ENCODE measurements at places on chromosomes 7 and 10.

- DNase-seq, result peak; percentile 75
Measured at GRCh38 chr10:31134311-31134952, 102.8 kb upstream of the ZNF438 start.

DNA sequence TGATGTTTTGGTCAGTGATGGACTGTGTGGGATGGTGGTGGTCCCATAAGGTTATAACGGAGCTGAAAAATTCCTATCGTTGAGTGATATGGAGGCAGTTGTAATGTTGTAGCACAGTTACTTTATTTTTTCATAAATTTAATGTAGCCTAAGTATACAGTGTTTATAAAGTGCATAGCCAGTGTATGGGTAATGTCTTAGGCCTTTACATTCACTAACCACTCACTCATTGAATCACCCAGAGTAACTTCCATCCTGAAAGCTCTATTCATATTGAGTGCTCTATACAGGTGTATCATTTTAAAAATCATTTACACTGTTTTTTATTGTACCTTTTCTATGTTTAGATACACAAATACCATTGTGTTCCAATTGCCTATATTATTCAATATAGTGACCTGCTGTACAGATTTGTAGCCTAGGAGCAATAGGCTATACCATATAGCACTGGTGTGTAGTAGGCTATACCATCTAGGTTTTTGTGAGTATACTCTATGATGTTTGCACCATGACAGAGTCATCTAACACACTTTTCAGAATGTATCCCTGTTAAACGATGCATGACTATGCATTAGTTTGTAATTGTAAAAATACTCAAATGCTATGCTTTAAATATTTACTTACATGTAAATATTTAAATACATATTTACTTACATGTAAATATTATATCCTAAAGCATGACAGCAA, 21.0 kb downstream of the PDCD4 start:
- DNase-seq, result no peak

- DNase-seq, result no peak
Measured at GRCh38 chr10:5581670-5582566, 57.2 kb downstream of the CALML3 start.

GRCh38 chr10:71766717-71767419, 6.5 kb downstream of the VSIR start:
- DNase-seq, result no peak

- DNase-seq, result no peak
Measured at GRCh38 chr10:70677620-70678249, 5.4 kb downstream of the ADAMTS14 start.

DNA sequence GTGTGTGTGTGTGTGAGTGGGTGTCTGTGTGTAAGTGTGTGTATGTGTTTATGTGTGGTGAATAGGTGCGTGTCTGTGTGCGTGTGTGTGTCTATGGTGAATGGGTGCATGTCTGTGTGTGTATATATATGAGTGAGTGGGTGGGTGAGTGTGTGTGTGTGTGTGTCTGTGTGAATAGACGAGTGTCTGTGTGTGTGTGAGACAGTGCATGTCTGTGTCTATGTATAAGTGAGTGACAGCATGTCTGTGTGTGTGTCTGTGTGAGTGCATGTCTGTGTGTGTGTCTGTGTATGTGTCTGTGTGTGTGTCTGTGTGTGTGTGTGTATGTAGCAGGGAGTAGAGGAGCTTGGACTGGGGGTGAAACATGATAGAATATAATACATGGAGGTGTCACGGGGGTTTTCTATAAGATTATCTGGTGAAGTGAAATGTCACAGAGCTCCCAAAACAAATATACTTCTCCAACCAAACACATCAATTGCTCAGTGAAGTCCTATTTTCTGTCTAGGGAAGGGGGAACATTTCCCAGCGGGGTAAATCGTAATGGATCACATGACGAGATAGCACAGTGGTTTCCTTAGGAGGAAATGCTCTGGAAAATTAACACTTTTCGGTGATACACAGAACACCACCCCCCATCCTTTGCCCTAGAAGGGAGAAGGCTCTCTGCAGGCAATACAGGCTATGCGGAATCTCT, 723.3 kb upstream of the CELF2 start:
- DNase-seq, result no peak

DNA sequence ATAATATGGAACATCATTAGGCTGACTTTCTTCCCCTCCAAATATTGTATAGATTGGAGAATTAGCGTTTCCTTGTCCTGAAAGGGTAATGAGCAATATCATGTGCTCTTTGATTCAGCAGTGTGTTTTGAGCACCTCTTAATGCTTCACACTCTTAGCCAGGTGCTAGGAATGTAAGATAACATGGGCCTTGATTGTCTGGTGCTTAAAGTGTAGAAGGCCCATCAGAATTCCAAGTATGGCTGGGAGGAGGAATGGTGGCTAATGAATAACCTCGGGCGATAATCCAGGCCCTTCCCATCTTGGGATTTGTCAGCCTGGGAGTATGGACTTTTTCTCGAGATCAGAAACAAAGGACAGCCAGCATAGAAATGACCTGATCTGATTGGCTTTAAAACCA, 8.6 kb downstream of the TSPAN13 start:
- DNase-seq, result no peak

GRCh38 chr10:18254086-18254485, 113.9 kb downstream of the CACNB2 start:
- DNase-seq, result no peak

DNA sequence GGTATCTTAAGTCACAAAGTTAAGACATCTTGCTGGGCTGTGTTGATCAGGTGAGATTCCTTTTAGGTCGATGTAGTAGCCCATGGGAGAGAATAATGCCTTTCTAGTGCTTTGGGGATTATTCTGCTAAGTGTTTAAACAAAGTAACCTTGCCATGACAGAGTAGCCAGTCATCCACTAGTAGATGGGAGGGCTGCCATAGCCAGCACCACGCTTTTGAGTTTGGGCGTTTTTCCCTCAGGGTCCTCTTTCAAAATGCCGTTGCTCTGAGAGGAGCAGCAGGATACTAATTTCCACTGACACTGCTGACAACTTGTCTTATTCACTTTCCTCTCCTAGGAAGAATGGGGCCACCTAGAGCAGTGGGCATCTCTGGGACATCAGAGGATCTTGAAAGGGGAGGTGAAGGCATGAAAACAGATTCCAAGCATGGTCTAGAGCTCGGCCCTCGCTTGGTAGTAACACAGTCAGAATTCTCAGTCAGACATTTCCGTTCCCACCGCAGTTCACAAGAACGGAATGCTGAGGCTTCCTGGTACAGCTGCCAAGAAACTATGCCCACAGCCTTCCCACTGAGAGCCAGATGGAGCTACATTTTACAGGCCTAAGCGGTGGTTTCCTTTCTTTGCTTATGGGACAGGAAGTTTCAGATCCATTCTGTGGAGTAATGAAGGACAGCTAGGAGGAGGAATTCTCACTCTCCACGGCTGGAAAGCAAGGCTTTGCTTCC, 15.3 kb upstream of the RSU1 start:
- no peak for DNase-seq

- no peak for DNase-seq
Measured at GRCh38 chr10:125816548-125816947, 6.5 kb downstream of the UROS start.

- DNase-seq, result no peak
Measured at GRCh38 chr7:98998821-98999725, 120.7 kb downstream of the TRRAP start.

DNA sequence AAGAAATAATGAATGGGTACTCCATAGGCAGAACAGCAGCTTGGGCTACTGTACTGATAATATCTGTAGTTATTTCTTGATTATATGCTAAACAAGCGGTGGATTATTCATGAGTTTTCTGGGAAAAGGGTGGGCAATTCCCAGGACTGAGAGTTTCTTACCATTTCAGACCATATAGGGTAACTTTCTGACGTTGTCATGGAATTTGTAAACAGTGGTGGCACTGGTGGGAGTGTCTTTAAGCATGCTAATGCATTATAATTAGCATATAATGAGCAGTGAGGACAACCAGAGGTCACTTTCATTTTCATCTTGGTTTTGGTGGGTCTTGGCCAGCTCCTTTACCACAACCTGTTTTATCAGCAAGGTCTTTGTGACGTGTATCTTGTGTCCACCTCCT, 399.7 kb downstream of the CDC14C start:
- no peak for DNase-seq

GRCh38 chr7:144473908-144474307, 70.4 kb upstream of the NOBOX start:
- DNase-seq, result no peak

GRCh38 chr10:80737209-80737608, 199.5 kb downstream of the SH2D4B start:
- no peak for DNase-seq

- no peak for DNase-seq
Measured at GRCh38 chr7:28104041-28104541, 76.5 kb downstream of the JAZF1 start.

- DNase-seq, result no peak
Measured at GRCh38 chr10:97154781-97155180, 31.0 kb downstream of the SLIT1 start.

DNA sequence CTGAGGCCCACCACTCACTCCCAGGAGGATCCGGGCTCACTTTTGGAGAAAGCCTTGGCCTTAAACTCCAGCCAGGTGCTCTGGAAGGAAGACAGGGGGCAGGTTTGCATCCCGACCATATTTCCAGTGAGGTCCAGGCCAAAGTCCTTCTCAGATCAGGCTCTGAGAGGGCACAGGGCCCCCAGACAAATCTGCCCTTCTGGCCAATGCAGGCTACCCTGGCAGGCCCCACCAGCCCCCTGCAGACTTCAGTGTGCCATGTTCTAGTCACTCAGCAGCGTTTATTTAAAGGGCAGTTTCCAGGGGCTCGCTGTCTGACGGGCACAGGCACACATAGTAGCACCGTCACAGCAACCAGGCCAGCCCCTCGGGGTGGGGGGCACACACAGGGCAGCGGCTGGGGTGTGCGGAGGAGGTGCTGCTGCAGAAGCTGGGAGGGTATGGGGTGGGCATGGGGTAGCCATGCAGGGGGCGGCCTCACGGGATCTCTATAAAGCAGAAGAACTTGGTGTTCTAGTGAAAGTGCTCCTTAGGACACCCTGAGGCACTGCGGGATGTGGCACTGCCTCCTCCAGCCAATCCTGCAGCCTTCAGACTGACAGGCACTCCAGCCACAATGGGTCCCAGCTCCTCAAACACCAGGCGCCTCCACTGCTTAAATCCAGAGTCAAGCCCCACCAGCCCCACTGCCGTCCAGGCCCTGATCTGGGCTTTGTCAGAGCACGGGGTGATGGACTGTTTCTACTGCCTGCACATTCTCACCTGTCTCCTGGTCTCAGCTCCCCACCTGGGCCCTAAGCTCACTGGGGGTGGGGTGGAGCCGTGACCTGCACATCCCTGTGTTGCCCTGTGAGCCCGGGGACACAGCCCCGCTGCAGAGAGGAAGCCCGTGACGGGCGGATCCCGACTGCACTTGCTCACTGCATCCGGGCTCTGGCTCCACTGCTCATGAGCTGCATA, 9.6 kb upstream of the PYROXD2 start:
- DNase-seq, result no peak

- DNase-seq, result no peak
Measured at GRCh38 chr7:41133690-41134299, 569.1 kb downstream of the INHBA start.

- peak; percentile 58 for DNase-seq
Measured at GRCh38 chr10:31083765-31084184, 52.1 kb upstream of the ZNF438 start.

- no peak for DNase-seq
Measured at GRCh38 chr10:129766611-129767550, 197.2 kb downstream of the EBF3 start.

DNA sequence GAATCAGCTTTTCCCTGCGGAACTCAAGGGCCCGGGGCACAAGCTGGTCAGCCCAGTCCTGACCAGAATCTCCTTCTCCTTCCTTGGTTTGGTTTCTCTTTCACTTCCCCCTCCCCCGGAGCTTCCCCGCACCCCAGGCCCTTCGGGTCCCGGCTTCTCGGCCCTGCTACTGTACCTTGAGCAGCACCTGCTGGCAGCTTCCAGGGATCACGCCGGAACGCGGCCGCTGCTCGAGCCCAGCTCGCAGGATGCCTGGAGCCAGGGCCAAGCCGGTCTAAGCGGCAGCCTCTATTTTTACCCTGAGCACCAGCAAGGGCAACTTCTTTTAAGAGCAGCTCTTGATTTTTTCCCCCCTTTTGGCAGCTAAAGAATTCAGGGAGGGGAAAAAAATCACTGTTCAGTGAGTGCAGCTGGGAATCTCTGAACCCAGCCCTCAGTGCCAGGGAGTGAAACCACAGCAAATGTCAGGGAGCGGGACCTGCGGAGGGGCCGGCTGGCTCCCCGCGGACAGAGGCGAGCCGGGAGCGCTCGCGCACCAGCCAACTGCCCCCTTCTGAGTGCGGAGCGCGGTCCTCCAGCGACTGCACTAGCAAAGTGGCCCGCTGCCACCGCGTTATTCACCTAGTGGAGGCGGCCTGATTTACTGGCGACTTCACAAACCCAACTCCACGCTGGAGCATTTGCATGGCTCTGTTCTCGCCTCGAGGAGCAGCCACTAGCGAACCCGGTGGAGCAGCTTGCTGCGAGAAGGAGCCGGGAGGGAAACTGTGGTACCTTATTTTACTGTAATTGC, 2.4 kb upstream of the INHBA start:
- peak; percentile 8 for DNase-seq

DNA sequence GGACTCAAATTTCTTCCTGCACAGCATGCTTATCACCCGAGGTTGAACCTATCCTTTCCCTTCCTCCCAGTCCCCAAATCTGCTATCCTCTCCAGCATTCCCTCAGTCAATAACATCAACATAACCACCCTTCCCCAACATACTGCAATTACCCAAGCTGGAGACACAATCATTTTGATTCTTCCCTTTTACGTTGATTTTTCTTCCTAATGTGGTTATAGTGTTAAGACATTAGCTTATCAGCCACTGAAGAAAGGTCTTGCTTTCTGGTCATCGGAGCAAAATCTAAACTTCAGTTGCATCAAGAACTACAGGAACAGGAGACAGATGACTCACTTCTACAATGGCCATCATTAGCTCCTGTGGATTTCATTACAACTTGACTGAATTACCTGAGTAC, 3.5 kb upstream of the HBP1 start:
- no peak for DNase-seq

- DNase-seq, result no peak
Measured at GRCh38 chr10:64762861-64763260, 1241.7 kb downstream of the REEP3 start.

- no peak for DNase-seq
Measured at GRCh38 chr7:101602082-101602481, 27.0 kb downstream of the MYL10 start.

DNA sequence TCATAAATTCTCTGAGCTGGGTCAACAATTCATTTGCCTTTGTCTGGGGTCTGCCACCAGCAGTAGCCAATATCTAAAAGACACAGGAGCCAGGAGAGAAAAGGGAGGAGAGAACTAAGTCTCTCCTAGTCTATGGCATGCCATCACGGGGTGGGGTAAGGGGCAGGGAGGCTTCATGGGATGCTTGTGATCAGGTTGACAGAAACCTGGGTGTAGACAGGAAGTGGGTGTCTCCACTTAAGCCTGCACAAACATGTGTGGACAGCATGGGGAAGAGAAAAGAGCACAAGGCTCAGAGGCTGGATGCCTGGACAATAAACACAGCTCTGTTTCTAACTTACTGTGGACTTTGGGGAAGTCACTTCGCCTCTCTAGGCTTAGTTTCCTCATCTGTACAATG, 11.5 kb upstream of the C10orf53 start:
- DNase-seq, result no peak

GRCh38 chr7:3259711-3260400, 41.2 kb upstream of the SDK1 start:
- DNase-seq, result no peak

GRCh38 chr7:128404143-128404681, 5.6 kb downstream of the IMPDH1 start:
- DNase-seq, result peak; percentile 48

- DNase-seq, result no peak
Measured at GRCh38 chr10:100146875-100147650, 38.8 kb downstream of the ERLIN1 start.

Data from NCI-H1417 (cell line).